Fibroblast of skin of scalp (primary cell): ENCODE measurements at places on chromosomes 3 and 15.

DNA sequence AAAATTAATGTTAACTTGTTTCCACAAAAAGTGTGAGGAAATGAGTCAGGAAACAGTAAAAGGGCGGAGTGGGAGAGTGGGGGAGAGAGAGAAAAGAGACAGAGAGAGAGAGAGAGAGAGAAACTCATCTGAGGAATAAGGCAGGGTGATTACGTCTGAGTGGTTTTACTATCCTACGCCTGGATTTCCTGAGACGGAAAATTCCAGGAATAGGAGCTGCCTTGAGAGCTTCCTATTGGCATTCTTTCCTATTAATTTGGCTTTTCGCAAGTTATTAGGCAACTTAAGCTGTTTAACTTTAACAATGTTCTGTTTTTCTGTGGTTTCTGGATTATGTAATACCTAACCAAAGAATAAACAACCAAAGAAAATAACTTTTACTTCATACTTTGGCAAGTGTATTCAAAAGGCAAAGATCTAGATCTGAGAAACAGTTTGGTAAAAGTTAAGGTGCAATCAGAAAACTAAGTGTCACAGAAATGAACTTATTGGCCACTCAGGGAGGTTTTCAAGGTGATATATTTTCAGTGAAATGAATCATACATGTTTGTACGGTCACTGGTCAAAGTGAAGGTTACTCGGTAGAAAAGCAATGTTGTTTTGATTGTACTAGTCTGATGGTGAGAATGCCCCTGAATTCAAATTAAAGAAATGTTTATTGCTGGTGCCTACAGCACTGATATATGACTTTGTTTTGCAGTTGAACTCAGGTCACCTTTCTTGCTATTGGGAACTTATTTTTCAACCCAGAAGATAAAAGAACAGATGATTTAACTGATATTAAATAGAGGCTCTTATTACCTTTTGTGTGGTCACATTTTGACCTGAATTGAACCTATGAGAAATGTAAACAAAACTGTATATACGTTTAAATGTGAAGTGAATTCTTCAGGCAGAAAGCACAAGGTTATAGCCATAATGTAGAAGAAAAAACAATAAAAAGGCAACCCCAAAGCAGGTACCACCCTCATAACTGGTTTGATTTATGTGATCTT lies 39.9 kb upstream of the TNFSF10 start:
- peak; percentile 40 for DNase-seq

- peak; percentile 26 for DNase-seq
Measured at GRCh38 chr3:144963810-144964209, 992.2 kb downstream of the DIPK2A start.

- DNase-seq, result no peak
Measured at GRCh38 chr3:166685246-166685645, 694.9 kb downstream of the ZBBX start.

GRCh38 chr3:139940622-139941021 lies 5.6 kb downstream of the CLSTN2 start:
- DNase-seq, result no peak

DNA sequence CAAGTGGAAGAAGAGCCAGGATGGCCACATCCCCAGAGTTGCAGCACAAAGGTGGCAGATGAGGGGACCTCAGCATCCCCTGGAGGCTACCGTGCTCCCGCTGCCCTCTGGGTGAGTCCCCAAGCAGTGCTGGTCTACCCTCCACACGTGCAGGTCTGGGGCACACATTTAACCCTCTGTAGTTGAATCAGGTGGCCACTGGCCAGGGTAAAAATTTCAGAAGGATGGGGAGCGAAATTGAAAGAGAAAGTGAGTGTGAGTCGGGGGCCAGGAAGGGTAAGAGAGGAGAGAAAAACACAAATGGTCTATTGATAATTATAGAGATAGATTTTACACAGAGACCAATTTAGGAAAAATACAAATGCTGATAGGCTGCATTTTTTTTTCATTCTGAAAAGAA lies 139.5 kb upstream of the EIF1B start:
- DNase-seq, result no peak

- DNase-seq, result no peak
Measured at GRCh38 chr3:30526031-30526430, 80.4 kb upstream of the TGFBR2 start.

- DNase-seq, result peak; percentile 99
Measured at GRCh38 chr3:184568924-184569829, 7.6 kb downstream of the EPHB3 start.
